ENCODE measurements at places on chromosomes 12 and 14.

- DNase-seq = no peak
Measured at GRCh38 chr14:22870811-22871223, 723 bp upstream of the LRP10 start.

- no peak for DNase-seq
Measured at GRCh38 chr14:68884031-68885030, 91.5 kb upstream of the ZFP36L1 start.

DNA sequence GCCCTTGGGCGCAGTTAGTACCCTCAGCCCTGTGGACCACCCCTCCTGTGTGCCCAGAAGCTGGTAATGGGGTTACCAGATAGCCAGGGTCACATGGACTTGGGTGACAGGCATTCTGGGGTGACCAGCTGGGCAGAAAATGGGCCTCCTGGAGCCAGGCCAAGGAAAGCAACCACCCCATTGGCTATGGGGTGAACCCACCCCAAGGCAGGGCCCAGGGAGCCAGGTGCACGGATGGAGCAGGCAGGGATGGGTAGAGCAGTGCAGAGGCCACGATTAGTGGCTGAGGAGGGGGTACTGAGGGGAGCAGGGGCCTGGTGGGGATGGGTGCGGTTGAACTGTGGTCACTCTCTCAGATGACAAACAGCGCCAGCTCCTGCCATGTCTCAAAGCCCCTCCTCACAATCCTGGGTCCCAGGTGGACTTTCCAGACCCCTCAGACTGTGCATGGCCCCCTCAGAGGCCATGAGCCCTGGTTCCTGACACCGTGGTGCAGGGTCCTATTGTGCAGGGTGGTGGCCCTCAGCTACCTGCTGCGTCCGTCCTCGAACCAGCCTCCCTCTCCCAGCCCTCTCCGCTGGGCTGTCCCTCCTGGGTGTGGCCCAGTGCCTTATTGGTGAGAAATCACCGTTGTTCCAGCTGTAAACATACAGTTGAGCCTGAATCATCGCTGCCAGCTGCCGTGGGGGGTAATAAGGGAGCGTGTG, 23.4 kb upstream of the BEGAIN start:
- no peak for DNase-seq

DNA sequence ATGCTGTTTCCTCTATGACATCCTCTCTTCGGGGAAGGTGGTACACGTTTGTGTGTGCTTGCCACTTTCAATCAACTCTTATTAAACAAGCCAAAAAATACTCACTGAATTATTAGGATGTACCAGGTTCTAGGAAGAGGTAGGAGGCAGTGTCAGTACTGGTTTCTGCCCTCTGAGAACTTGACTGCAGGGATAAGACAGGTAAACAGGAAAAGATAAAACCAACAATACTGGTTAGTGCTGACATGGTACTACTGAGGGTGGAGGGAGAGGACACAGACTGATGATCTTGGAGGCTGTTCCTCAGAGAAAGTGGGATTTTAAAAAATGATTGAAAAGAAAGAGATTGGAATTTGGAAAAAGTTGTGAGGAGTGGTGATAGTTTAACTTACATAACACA, 295.2 kb upstream of the PWP1 start:
- DNase-seq = no peak

GRCh38 chr14:71529848-71530247, 402.4 kb upstream of the RGS6 start:
- DNase-seq = no peak

DNA sequence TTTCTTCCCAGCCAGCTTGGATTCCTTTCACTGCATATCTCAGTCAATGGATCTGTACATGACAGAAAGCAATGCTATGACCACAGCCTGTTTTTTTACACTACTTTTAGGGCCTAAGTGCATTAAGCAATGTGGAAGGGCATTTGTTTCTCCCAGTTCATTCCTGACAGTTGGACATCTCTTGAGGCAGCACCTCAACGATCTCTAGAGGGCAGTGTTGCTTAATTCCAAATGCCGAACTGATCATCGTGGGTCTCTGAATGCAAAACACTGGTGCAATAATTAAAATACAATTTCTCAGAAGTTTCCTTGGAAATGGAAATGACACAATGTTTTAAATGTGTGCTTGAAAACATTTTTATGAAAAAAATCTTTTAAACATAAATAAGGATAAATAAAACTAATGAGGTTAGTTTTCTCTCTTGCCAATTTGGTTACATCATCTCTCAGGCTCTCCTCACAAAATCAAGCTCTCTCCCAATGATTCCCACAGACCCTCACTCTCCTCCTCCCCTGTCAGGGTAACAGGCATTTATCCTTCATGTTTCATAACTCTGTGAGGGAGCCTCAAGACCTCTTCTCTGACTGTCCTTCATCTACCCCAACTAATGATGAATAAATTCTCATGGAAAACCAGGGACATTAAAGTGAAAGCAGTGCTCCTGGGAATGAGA, 192.4 kb upstream of the SLC16A7 start:
- DNase-seq = peak; percentile 4

All from T follicular helper cell (primary cell).